ENCODE measurements at places on chromosomes 7 and 10. TPM values are rescaled to one million over a fixed set of nuclear protein-coding genes. Genes with fewer than 3 reads are reported as not detected.

The FAM241B gene
- total RNA-seq = 10.3 TPM

- DNase-seq = no peak
Measured at GRCh38 chr10:31204090-31204489, 114.9 kb upstream of the ZEB1 start.

DNA sequence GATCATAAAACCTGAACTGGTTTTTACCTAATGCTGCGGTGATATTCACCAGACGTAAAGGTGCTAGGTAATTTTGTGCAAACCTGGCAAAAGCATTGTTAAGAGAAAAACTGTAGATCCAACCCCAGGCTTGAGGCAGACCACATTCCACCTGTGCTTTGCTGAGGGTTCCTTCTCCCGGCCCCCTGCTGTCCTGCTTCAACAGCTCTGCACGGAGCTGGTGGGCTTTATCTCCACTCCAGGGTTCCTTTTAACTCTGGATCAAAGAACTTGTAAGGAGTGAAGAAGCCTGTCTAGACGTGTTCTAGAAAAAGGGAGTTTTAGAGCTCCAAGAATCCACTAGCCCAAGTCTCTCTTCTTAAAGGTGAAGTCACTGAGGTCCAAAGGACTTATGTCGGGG lies 87.5 kb upstream of the NMT2 start:
- DNase-seq = no peak

- no peak for DNase-seq
Measured at GRCh38 chr10:83533290-83533689, 606.0 kb upstream of the GHITM start.

GRCh38 chr7:3762146-3762831 lies 461.2 kb downstream of the SDK1 start:
- no peak for DNase-seq
